ENCODE measurements at places on chromosomes 1 and 21.

GRCh38 chr1:170674239-170674638, 10.3 kb downstream of the PRRX1 start:
- DNase-seq, result no peak

DNA sequence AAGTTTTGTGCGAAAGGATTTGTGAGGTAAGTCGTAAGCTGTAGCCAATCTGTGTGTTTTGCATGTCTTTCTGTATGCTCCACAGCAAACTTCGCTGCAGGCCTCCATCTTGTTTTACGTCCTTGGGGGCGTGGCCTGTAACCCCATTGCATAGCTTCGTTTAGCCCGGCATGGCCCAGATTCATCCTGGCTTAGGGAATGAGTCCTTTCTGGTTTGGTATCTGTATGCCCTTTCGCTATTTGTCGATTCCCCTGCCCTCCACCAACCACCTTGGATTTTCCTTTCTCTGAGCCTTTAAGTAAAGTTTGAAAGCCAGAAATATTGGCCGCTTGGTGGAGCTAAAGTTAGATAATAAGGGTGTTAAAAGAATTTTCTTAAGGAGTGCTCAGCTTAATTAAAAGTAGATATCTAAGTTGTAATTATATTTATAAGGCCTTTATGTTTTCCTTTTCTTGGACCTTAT, 1.1 kb downstream of the THEM4 start:
- DNase-seq, result no peak

DNA sequence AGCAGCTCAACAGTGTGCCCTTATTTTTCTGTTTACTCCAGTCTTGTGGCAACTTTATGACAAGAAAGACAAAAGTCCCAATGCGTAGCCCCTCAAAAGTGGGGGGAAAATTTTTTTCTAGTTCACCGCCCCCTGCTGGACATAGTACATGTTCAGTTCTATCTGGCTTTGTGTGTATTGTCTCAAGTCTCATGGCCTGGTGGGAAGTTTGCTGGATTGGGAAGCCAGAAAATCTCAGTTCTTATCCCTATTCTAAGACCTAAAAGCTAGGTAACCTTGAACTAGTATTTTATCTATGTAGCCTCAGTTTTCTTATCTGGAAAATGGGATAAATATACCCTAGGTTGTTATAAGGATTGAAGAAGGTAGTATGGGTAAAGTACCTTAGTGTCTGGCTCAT, 55.8 kb upstream of the LDLRAP1 start:
- DNase-seq, result no peak

DNA sequence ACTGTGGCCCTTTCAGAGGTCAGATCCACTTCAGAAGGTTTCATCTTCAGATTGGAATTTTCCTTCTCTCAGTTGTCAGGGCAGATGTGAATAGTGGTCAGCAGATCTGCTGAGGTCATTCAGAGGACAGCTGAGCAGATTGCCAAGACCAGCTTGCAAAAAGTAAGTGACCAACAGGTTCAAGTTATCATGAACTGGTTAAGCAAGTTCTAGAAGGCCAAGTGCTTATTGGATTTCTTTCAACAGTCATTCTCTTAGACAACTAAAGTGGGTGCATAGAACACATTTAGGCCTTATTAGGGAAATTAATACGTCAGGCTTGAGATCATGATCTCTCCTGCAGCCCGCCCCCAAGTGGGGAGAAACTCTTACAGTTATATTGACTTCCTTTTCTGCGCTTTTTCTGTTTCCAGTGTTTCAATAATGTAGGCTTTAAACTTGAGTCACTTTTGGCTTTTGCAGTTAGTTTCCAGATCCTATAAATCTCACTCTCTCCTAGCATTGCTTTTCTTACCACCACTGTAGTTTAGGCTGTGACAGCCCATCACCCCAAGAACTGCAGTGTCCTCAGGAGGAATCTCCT, 96.4 kb downstream of the C1orf21 start:
- peak; percentile 63 for DNase-seq

Measured in MG63 (cell line).